Fibroblast of the aortic adventitia (primary cell): ENCODE measurements at places on chromosomes 3 and 15. TPM values are rescaled to one million over a fixed set of nuclear protein-coding genes. Genes with fewer than 3 reads are reported as not detected.

The GPR176 gene
- total RNA-seq, result 49.7 and 160 TPM in 2 replicates

- DNase-seq, result no peak
Measured at GRCh38 chr15:26722621-26723160, 50.2 kb downstream of the GABRB3 start.

The ZNF660 gene
- 2.0 and 6.9 TPM in 2 replicates for total RNA-seq

DNA sequence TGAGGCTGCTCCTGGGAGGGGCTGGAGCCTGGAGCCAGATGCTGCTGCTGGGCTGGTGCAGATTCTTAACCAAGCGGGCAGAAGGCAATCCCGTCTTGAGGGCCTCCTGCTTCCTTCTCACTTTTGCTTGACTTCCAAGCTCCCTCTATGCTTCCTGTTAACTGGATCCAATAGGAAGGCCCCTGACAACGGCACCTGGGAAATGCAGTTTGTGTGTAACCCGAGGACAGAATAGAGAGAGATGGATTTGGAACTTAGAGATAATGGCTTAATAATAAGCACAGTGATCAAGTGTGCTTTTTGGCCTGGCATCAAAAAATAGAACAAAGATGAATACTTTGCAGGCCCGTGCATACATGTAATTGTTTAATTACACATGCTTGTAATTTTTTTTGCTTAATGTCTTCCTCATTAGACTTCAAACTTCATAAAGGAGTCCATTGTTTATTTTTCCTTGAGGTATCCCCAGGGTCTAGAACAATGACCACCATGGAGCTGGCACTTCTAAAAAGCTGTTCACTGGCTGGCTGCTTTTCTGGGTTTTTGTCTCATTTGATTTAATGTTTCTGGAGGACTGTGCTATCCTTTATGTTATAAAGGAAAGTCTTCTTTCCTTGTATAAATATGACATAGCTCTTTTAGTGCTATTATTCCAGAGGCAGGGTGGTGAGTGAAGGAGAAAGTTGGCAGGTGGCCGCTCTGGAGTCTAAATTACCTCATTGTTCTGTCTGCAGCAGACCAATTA, 63.3 kb upstream of the MITF start:
- no peak for DNase-seq

DNA sequence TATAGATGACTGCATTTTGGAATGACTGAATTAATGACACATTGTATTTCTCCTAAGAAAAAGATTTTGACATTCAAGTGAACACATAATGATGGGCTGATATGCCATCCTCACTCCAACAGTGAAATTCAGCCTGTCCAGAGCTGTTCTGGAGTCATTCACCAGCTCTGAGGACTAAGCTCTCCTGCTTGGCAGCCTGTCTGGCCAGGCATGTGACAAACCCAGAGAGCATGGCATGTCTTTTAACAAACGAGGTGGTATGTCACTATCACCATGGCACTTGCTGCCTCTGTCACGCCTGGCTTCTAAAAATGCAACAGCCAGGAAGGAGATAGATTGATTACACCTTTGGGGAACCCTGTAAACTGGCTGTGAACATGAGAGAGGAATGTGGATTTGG, 1.4 kb downstream of the ACTC1 start:
- DNase-seq, result no peak

- DNase-seq, result no peak
Measured at GRCh38 chr15:49290191-49290590, 120.1 kb downstream of the GALK2 start.

- DNase-seq, result no peak
Measured at GRCh38 chr15:65377976-65378366, at the start of gene IGDCC3. IGDCC3 (minus strand) TSS chr15:65378002; CDS start chr15:65377788, 214 bp downstream.

The SLC35A5 gene
- total RNA-seq, result 73.5 and 81.5 TPM in 2 replicates

GRCh38 chr3:33355611-33356010, 78.4 kb downstream of the FBXL2 start:
- DNase-seq, result peak; percentile 77

The CCR8 gene
- not detected in 2 replicates for total RNA-seq

DNA sequence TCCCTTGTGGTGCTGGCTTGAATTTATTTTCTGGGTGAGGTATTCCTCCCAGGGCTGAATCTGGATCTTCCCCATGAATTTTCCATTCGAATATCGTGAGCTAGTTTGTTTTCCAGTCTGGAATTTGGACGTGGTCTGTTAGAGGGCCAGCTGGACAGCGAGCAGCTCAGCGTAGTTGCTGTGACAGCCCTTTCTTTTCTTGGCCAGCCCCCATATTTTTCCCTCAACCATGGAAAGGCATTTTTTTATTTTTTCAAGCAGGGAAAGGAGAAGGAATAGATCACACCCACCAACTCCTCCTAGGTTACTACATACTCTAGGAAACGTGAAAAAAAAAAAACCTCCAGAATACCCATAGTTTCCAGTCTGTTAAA, 152.0 kb downstream of the KLHL25 start:
- DNase-seq, result peak; percentile 95

DNA sequence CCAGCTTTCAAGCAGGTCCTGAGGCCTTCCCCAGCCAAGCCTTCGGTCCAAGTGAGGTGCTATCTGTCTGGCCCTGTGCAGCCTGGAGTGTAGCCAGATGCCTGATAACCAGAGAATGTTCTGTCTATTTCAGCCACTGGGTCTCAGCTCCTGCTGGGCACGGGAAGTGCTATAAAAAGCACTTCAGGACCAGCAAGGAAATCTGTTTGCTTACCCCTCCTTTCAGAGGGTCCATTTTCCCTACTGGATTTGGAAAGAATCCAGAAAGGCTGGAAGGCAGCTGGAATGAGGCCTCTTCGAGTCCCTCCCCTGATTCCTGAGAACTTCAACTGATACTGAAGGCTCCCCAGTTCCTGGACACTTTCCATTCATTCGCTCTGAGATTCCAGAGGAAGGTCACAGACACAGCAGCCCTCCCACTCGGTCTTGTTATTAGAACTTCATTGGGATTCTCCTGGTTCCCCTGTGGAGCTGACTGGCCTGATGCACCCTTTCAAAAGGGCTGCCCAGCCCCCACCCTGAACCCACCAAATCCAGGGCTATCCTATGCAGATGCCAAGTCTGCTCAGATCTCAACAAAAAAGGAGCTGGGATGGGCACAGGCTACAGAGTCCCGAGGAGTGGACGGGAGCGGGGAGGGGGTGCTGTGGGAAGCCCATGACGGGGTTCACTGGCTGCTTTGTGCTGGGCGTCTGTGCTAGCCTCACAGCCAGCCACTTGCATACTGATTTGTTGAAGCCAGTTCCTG, 70.4 kb downstream of the UMPS start:
- DNase-seq, result peak; percentile 71

GRCh38 chr15:62432702-62433398, 267.8 kb upstream of the C2CD4B start:
- no peak for DNase-seq

The SH2D7 gene
- total RNA-seq, result not detected in 2 replicates

The USP4 gene
- 23.0 and 28.9 TPM in 2 replicates for total RNA-seq

DNA sequence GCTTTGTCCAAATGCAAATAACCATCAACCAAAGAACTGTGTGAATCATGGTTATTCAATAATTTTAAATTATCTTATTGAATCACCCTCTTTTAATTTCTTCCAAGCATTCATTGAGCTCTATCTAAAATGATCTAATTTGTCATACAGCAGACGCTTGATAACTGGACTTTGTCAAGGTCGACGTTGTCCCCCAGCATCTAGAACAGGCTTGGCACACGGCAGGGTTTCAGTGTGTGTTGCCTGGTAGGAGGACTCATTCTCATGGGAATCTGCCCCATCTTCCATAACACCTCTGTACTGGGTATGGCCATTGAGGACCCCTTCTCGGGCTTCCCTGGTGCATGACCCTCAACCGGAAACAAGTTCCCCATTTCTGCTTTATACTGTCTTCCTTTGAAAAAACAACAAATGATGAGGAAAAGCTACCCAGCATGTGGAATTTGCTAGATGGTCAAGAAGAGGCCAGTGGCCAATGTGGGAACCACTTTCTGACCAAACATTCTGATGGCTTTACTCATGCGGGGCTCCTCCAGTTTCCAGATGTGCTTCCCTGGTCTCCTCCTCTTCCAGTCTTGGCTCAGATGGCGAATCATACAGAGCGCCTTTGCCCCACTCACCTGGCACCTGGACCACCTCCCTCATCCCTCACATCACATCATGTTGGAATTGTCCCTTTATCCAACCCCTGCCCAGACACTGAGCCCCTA, 41.7 kb upstream of the SEC22A start:
- peak; percentile 25 for DNase-seq

The SEMA3G gene
- total RNA-seq, result 0.49 TPM in 1 of 2 replicates, not detected in the other

The TGM4 gene
- not detected in 2 replicates for total RNA-seq

DNA sequence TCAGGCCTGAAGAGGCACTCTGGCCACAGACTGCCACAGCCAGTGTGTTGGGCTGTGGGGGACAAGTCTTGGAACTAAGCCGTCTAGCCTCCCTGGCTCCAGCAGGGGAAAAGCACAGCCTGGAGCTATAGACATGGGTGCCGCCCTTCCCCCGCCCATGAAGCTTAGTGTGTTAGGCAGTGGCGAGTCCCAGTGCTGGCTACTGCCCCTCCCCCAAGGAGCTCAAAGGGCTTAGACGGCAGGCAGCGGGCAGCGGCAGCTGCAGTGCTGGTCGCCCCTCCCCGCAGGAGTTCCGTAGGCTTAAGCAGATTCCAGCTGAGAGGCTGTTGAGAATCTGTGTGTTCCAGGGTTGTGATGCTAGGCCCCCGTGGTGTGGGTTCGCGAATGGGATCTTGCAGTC, 135.8 kb upstream of the RORA start:
- DNase-seq, result no peak

GRCh38 chr3:5731100-5731499, 543.6 kb downstream of the EDEM1 start:
- no peak for DNase-seq

The IQCH gene
- total RNA-seq, result 0.74 and 3.6 TPM in 2 replicates

The GNAT1 gene
- total RNA-seq, result not detected in 2 replicates

GRCh38 chr15:38733331-38733730, 168.7 kb upstream of the RASGRP1 start:
- DNase-seq, result no peak

The GOLGA8H gene
- 0.63 TPM in 1 of 2 replicates, not detected in the other for total RNA-seq

DNA sequence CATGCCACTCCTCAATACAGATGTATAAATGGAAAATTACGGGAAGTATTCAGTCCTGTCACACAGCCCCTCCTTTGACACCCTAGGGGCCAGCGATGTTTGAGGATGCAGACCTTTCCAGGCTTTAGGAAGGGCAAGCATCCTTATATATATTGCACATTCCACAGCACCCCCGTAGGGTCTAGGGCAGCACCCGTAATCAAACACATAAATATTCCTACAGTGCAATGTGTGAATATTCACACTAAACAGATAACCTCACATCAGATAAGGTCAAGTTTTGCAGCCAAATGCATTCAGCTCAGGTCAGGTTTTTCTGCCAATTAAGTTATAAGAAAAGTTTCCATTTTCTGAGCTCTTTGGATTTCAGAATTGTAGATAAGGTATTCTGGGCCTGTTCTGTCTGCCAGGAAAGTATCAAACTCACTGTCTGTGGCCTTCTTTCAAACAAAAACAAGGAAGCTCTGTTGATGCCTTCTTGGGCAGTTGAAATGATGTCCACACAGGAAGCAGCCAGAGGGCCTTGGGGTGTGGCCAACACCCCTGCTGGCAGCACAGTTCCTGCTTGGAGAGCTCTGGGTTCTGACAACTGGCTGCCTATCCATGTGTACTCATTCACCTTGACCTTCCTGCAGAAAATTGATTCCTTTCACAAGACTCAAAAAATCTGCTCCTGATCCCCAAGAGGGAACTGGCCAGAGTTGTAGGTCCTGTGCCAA, 427.0 kb downstream of the NTRK3 start:
- peak; percentile 64 for DNase-seq

The GRK7 gene
- total RNA-seq, result not detected in 2 replicates

DNA sequence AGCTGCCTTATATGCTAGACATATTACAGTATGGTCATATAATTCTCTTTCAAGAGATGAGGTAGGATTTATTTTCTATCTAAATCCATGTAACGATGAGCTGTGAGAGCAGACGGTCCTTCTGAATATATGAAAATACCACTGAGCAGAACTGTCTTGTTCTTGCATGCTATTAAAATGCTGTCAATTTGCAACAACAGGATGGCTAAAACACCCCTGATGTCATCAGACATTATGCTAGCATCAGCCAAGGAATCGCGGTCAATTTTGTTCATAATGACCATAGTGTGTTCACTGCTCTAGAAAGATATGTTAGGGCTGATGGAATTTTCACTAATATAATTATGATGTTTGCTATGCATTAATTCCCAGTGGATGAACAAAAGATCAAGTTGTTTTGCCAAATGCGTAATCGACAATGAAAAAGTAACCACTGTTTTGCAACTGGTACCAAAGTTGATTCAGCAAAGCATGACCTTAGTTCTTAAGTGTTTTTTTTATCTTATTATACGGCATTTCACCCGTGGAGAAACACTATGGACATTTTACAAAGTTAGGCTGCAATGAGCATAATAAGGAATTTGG, 765.4 kb upstream of the NR2F2 start:
- DNase-seq, result peak; percentile 2

DNA sequence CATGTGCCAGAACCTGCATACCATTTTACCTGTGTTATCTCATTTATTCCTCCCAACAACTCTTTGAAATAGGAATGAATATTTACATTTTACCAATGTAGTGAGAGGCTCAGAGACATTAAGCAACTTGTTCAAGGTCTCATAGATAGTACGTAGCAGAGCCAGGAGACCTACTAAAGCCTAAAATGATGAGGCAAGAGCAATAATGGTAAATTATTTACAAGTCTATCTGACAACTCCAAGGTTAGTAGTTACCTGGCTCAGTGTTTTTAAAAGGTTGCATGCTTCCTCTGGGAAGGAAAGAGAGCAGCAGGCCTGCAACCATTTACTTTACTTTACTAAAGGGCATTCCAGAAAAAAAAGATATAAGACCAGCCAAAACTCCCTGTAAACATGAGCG, 103.0 kb downstream of the CFAP20DC start:
- no peak for DNase-seq

The DGKG gene
- total RNA-seq, result 0.08 and 0.27 TPM in 2 replicates

DNA sequence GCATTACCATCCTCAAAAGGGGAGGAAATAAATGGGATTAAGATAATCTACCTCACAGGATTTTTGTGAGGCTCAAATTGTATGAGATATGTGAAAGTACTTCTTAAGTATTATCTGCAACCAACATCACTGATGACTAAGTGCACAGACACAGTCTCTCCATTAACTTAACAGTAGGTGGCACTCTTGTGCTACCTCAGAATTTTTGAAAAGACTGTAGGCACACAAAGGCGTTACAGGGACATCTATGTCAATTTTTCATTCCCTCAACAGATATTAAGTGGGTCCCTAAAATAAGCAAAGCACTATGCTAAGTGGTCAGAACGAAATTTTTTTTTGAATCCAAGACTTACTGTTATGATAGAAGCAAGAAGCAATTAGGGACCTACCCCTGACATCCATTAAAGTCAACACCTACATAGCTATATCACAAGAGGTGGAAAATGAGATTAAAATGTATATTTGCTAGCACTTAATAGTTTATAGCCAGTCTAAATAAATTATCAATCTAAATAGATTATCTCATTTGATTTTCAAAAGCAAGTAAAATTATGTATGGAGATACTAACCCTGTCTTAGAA, 52.9 kb downstream of the RYK start:
- peak; percentile 81 for DNase-seq

GRCh38 chr3:151604891-151605290, 128.8 kb upstream of the AADACL2 start:
- no peak for DNase-seq

GRCh38 chr15:41561777-41562145, 2.7 kb downstream of the TYRO3 start:
- peak; percentile 70 for DNase-seq
